Osteoblast (primary cell): ENCODE measurements at places on chromosomes 7 and 10.

DNA sequence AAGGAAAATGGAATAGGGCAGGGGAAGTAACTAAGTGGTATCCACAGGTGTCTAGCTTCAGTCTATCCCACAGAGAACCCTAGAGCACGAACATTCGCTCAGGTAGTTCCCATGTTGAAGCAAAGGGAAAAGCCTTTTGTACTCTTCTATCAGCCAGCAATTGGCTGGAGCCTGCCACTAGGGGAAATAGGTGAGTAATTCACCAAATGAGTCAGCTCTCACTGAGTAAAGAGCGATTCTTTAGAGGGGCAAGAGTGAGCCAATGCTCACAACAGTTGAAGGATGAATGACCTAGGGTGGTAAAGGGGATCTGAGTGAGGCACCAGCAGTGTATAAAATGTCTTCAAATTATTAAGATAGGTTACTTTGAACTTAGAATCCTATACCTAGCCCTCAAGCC, 94.1 kb upstream of the ZNF800 start:
- DNase-seq = peak; percentile 34

DNA sequence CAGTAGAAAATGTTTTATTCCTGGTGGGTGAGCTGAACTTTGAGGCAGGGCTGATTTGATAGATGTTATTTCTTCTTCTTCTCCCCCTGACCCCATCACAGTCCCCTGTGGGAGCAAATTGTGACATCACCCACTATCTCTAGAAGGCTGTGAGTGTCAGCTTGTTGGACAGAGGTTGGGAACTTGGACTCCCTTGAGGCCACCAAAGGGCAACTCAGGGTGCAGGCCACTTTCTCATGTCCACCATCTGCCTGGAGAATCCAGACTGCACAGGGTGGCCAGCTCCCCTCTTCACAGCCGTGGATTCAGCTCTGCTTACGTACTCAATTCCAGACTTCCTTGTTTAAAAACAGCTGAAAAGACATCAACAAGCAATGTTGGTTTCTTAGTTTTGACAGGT, 103.0 kb downstream of the LRRC18 start:
- peak; percentile 58 for DNase-seq

DNA sequence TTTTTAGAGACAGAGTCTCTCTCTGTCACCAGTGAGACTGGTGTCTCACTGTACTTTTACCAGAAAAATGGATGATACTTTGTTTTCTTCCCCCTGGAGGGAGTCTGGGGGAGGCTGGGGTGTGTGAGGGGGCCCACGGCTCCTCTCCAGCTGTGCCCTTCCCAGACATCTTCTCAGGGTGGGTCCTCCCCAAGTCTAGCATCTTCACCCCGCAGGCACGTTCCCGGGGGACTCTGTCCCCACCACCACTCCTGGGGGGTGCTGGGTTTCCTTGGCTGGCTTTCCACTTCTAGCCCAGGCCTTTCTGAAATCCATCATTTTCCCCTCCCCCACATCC, 61.8 kb upstream of the MKRN1 start:
- no peak for DNase-seq

- peak; percentile 94 for DNase-seq
Measured at GRCh38 chr10:101291331-101292193, 62.3 kb upstream of the LBX1 start.

GRCh38 chr10:103765168-103765567, 90.2 kb downstream of the SH3PXD2A start:
- DNase-seq = peak; percentile 78

DNA sequence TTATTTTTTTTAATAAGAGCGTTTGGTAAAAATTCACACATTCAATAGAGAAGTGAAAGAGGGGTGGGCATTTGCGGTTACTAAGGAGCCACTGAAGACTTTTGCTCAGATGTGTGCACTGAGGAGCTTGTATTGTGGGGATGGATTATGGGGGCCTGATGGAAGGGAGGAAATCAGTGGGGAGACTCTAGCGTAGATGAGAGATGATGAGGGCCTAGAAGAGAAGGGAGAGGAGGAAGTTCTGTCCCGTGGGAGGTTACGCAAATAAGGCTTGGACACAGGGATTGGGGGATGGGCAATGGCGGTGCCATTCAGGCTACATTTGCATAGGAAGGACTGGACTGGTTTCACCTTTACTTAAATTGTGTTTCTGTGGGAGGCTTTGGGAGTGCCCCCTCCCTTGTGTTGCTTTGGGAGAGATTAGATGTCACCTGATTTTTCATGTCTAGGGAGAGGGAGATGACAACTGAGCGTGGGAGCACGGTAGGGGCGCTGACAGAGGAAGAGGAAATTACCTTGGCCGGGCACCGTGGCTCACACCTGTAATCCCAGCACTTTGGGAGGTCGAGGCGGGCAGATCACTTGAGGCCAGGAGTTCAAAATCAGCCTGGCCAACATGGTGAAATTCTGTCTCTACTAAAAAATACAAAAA, 2.2 kb upstream of the HIP1 start:
- DNase-seq = no peak

DNA sequence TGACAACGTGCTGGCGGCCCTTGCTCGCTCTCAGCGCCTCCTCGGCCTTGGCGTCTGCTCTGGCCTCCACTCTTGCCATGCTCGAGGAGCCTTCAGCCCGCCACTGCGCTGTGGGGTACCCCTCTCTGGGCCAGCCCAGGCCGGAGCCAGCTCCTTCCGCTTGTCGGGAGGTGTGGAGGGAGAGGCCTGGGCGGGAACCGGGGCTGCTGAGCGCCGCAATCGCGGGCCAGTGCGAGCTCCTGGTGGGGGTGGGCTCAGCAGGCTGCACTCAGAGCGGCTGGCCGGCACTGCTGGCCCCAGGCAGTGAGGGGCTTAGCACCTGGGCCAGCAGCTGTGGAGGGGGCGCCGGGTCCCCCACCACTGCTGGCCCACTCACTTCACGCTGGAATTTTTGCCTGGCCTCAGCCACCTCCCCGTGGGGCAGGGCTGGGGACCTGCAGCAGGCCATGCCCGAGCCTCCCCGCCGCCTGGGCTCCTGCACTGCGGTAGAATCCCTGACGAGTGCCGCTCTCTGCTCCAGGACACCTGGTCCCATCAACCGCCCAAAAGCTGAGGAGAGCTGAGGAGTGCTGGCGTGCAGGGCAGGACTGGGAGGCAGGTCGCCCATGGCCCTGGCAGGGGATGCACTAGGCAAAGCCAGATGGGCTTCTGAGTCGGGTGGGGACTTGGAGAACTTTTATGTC, 372.2 kb upstream of the NRG3 start:
- no peak for DNase-seq

GRCh38 chr10:54985732-54986131, 184.7 kb upstream of the PCDH15 start:
- no peak for DNase-seq

DNA sequence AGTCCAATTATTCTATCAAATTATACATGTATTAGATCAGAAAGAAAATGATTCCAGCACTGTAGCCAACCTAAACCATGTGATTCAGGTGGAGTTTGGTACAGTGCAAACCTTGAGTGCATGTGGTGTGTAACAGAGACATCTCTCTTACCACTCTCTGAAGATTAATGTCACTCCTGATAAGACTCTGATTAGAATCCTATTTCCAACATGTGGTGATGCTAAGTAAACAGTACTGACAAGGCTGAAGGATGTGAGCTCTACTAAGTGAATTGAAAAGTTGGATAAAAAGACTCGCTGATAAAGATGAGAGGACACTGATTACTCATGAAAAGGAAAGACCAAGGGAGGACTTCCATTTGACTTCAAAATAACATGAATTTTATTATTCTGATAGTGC, 232.0 kb downstream of the SDK1 start:
- DNase-seq = no peak

GRCh38 chr10:96368971-96369370, 10.2 kb upstream of the OPALIN start:
- no peak for DNase-seq

DNA sequence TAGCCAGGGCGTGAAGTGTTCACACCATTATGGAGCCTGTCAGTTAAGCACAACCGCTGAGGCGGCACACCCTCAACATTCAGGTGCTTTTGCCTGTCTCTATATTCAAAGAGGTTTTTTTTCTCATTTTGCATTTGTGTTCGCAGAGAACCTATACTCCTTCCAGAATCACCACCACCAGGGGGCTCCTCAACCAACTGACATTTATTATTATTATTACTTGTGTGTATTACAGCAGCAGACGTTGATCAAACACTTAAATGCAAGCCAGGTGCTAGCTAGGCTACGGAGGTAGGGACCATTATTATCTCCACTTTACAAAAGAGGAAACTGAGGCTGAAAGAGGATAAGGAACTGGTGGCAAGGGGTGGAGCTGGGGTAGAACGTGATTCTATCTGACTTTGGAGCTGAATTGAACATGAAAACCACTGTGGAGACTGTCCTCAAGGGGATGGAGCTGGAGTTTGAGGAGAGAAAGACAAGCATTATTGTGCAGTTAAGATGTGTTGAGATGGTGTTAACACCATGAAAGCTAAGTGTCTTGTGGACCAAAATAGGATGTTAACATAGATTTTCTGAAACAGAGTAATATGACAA, 133.8 kb upstream of the PLXNA4 start:
- no peak for DNase-seq

DNA sequence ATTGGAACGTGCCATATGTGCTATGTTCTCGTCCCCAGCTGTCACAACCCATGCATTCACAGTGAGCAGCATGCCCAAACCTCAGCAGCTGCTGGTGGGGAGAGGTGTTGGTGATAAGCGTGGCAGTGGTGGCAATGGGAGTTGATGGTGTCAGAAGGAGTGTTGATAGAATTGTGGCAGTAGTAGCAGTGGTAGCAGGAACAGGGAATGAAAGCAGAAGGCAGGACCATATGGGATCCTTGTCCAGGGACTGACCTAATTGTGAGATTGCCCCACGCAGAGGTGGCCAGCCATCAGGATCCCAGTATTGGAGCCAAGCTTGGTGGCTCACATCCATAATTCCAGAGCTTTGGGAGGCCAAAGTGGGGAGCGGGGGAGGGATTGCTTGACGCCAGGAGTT, 276.3 kb downstream of the GALNT17 start:
- no peak for DNase-seq

- peak; percentile 71 for DNase-seq
Measured at GRCh38 chr10:49781247-49781646, 19.1 kb upstream of the OGDHL start.

- no peak for DNase-seq
Measured at GRCh38 chr7:127290801-127291361, 38.1 kb upstream of the GRM8 start.

- DNase-seq = no peak
Measured at GRCh38 chr10:11224792-11225416, 207.2 kb downstream of the CELF2 start.

GRCh38 chr7:135991322-135991721, 14.2 kb upstream of the MTPN start:
- no peak for DNase-seq

DNA sequence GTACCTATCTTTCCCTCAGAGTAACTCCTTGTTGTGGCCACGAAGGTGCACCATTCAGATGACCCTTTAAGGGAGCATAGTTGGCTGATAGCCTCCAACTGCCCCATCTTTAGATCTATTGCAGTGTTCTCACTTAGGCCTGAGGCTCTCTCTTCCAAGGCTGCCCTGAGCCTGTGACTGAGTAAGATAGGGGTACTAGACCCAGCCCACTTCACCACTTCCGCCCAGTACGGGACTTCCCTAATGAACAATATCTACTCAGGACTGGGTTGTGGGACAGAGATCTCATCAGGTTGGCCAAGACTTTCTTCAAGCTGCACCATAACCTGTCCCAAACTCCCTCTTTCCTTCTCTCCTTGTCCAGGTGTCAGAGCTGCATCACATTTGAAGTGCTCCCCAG, 5.7 kb upstream of the GNAI1 start:
- DNase-seq = no peak

- no peak for DNase-seq
Measured at GRCh38 chr7:148390381-148390780, 200.2 kb upstream of the C7orf33 start.

DNA sequence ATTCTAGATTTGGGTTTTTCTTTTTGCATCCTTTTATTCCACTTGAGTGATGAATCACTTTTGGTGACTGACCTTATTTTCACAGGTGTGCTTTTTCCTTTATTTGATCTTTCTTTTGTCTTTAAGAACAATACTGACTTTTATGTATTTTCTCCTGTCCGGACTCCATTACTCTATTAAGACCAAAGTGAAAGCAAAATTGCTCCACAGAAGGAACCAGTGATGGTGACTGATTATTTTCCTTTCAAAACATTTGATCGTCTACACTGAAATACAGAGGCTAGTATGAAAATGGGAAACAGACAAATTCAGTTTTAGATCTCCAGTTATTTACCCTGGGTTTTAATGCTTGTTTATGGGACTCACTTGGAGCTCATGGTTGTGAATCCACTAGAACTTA, 15.5 kb downstream of the EXOC4 start:
- no peak for DNase-seq

DNA sequence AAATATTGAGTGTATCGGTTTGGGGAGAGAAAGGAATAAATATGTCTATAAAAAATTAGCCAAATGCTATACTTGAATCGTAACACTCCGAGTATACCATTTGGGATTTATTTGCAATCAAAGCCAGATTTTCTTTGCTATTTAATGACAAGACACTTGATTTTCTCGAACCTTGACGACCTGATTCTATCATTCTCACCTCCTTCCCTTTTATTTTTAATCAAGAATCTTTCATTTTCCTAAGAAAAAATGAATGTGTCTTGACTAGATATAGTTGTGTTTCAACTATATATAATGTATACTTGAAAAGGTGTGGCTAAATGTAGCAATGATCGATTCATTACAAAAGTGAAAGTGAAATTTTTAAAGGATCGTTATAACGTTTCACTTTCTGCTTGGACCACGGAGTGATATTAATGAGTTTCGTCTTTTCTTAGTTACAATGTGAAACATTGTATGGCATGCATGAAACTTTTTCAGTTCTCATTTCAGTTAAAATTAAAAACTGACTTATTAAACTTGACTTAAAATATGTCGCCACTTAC, 562 bp downstream of the NUB1 start:
- DNase-seq = no peak

DNA sequence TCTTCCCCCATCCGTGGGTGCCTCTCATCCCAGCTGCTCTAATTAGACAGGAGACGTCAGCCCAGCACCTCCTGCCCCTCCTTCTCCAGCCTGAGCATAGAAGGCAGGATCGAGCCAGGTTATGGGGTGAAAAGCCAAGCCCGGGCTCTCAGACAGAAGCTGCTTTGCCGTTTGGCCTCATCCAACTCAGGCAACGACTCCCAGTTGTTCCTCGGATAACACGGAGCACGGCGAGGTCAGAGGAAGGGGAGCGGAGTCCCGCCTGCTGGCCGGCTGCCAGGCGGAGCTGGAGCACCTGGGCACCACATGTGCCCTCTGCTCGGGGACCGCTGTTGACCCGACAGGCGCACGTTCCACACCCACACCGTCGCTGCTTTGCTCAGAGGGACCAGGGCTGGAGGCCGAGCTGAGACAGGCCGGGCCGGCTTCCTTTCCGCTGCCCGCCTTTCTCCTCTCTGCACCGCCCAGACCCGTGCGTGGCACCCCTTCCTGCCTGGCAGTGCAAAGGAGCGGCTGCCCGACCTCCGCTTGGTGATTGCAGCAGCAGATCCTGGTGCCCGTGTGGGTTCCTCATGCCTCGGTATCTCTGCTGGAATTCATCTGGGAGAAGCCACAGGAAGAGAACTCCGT, 21.6 kb upstream of the UNCX start:
- DNase-seq = peak; percentile 52

- peak; percentile 100 for DNase-seq
Measured at GRCh38 chr7:100538654-100539435, at the start of gene AGFG2. TSS of gene AGFG2 (plus strand) at chr7:100539203. CDS start at chr7:100539347, 144 bp downstream.
